Type B pancreatic cell (in vitro differentiated cells): ENCODE measurements at places on chromosomes 2 and 18.

- no peak for DNase-seq
These were observed 77.4 kb upstream of the ZCCHC2 start for GRCh38 chr18:62445386-62445917.

GRCh38 chr2:159897081-159897480 lies 99.1 kb upstream of the CD302 start:
- no peak for DNase-seq

DNA sequence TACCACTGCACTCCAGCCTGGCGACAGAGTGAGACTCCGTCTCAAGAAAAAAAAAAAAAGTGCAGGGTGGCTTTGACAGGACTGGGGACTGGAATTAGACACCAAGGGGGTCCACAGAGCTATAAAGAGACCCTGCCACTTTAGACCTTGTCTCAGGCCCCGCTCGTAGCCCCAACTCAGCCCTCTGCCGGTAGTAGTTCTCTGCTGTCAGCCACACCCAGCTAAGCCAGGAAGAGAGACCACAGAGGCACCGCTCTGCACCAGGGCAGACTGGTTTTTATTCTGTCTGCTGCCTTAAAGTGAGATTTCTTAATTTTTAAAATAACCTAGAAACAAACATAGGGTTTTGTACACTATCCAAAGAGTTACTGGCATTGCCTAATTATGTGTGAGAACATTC lies 66.0 kb downstream of the STEAP3 start:
- DNase-seq, result no peak

- DNase-seq, result no peak
These were observed 237.9 kb downstream of the TPGS2 start for GRCh38 chr18:36590621-36591580.

DNA sequence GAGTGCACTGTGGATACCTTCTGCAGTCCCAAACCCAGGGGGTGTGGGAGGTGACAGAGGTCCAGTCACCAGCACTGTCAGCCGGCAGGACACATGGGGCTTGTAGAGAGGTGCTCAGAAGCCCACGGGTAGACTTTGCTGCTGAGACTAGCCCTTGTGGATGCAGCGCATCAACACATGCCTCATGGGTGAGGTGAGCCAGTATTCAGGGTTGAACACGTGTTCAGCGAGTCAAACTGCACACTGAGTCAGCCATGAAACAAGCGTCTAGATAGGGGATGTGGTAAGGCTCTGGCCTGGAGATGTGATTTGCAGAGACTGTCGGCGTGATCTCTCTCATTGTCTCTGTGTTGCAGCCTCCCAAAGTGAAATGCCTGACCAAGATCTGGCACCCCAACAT lies 35.8 kb upstream of the SCLY start:
- peak; percentile 39 for DNase-seq

- no peak for DNase-seq
These were observed 159.6 kb downstream of the AFF3 start for GRCh38 chr2:99982744-99983143.

- no peak for DNase-seq
These were observed 19.1 kb downstream of the SCLY start for GRCh38 chr2:238079874-238080327.

DNA sequence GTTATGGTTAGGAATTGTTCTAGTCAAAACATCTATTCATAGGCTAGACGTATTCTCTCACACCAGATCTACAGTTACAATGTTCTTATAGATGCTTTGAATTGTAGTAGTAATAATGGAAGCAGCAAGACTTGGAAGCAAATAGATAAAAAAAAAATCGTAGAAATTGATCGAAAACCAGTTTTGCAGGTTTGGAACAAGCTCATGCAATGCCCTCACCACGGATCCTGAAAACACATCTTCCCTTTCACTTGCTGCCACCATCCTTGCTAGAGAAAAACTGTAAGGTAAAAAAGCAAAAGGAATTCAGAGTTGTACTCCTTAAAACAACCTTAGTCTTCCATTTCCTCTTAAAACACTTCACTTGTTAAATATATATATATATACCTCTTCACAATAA lies 4.4 kb downstream of the SULT1C4 start:
- no peak for DNase-seq

DNA sequence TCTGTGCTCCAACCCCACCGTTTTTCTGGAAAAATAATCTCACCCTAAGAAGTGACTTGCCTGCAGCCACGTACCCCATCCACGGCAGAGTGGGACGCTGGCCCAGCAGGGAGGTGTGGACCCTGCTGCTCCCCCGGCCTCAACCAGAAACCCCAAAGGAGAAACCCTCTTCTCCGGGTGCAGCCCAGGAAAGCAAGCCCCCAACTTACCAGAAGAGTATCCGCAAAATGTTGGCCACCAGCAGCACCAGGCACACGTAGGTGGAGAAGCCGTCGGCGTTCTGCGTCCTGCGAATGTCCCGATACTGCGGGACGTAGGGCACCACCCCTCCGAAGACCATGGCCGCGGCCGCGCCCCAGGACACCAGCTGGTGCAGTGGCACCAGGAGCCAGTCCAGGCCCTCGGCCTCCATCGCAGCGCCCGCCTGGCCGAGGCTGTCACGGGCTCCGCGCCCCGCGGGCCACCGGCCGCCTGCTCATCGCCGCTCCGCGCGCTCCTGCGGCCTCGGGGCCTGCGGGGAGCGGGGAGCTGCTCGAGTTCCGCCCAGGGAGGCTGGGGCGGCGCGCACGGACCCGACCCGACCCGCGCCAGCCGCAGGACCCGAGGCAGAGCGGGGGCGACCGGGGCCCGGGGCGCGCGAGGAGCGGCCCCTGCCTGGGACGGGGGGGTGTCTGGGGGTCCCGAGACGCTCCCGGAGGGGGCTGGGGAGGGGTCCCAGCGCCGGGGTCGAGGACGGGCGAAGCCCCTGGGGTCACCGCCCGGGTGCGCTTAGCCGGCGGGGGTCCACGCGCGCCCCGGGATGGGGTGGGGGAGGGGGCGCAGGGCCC lies 725 bp downstream of the SLC66A2 start:
- DNase-seq, result peak; percentile 71

- DNase-seq, result no peak
These were observed 164.8 kb downstream of the CCDC85A start for GRCh38 chr2:56348392-56349210.

DNA sequence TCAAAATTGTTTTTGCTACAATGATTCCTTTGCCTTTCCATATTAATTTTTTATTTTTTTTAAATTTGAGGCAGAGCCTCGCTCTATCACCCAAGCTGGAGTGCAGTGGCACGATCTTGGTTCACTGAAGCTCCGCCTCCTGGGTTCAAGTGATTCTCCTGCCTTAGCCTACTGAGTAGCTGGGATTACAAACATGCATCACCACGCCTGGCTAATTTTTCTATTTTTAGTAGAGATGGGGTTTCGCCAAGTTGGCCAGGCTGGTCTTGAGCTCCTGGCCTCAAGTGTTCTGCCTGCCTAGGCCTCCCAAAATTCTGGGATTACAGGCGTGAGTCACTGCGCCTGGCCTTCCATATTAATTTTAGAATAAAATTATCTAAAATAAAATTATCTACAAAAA lies 41.3 kb downstream of the PTPN4 start:
- DNase-seq, result no peak

DNA sequence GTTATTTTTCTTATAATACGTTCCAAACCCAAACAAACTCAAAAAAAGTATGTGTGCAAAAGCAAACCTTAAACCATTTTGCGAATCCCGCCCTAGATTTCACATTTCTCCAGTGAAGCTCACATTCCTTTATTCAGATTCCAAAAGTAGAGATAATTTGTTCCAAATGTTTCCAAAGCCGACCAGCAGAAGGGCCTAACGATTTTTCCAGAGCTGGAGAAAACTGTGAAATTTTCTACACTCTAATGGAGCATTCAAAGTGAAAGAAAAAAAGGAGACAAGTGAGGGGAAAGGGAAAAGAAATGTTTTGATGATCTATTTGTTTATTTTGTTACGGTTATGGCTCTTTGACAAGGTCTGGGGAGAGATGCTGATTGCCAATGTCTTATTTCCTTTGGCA lies 286.5 kb upstream of the SLC14A2 start:
- DNase-seq, result no peak

- DNase-seq, result no peak
These were observed 120.3 kb downstream of the RDH14 start for GRCh38 chr2:18440141-18440661.

DNA sequence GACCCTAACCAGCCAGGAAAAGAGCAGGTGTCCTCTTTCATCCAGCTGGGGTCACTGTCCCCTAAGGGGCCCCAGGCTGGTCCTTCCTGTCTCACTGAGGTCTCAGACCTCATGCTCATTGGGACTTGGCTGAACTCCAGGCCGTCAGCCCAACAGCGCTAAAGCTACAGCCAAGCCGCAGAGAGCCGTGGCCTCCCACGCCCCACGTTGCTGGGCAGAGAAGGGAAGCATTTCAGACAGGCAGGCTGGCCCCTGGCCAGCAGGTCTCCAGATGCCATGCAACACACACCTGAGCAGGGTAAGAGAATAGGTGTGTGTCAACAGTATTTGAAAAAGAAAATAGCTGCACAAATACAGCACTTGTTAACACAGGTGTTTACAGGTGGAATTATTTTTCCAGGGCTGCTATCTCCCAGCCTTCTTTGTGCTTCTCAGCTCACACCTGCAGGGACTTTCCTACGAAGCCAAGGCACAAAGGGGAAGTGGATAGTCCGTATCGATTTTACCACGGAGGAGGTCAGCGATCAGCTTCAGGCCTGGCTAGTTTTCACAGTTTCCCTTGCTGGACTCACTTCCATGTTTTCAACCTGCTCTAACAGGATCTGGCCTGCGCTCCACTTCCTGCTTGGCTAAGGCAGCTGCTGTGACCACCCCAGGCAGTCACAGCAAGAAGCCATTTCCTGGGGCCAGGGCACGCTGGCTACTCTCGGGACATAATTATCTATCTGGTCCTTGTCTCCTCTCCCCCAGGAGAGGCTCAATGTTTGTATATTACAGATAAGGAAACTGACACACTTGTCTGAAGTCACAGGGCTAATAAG lies 156.1 kb upstream of the ID2 start:
- DNase-seq, result no peak

DNA sequence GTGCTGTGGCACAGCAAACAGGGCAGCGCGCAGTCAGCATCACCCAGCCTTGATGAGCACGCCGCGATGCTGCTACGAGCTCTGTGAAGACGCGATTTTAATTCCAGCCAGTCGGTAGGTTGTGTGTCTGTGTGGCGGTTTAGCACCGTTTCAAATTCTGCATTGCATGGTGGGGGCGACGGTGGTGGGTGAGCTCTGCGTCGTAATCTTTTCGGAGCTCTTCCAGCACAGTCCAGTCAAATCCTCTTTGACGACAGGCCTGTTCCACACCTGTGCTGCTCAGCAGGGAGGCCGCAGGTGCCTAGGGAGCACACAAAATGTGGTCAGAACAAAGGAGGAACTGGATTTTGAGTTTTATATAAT lies 8.6 kb downstream of the ALLC start:
- DNase-seq, result peak; percentile 34

- DNase-seq, result no peak
These were observed 169.2 kb upstream of the APCDD1 start for GRCh38 chr18:10285283-10285640.

- no peak for DNase-seq
These were observed 246.7 kb upstream of the EPHA4 start for GRCh38 chr2:221818616-221819320.

DNA sequence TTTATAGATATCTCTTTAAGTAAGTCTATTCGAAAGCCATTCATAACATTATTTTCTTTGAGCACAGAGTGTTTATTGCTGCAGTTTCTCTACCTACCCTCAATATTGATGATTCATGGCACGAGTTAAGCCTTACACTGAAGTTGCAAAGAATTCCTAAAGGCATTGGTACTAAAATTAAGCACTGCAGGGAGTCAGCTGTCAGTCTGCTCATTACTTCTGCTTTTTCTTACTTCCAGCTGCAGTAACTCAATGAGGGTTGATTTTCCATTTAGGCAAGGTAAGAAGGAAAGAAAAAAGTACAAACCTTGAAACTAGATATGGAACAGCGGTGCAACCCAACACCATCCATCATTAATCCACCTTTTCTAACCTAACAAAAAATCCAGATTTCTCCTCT lies 65.2 kb downstream of the RNF152 start:
- DNase-seq, result no peak

DNA sequence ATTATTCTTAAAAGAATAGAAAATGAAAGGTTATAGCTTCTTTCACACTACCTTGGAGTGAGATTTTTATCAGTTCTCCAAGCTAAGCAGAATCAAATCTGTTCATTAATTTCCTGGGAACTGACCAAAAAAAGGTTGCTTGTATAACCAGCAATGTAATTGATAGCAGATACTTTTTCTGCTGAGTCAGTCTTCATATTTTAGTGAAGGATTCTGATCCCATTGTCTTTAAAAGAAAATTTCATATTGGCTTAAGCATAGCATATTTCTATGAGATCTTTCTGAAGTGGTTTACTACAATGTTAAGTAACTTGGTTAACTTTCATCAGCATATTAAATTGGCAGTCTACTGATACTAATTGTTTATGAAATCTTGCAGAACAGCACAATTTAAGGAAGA lies 338.0 kb downstream of the TMX3 start:
- no peak for DNase-seq

- DNase-seq, result peak; percentile 72
These were observed 891 bp downstream of the KDM3A start for GRCh38 chr2:86441882-86442641.

GRCh38 chr2:72727356-72727755 lies 98.5 kb downstream of the EXOC6B start:
- no peak for DNase-seq

DNA sequence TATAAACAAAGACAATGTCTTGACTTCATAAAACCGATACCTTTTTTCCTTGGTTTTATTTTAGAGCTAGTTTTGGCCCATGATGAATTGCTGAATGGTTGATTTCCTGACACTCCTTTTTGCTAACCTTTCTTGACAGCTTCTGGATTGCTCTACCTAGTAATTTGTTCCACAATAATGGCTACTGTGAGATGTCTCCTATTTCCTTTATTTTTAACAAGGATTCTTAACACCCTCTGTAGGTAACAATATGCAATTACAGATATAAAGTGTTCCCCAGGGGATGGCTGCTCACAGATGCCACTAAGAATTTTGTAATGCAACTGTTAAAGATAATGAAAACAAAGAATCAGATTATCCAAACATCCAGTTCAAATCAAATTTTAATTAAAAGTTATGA lies 100.8 kb upstream of the ATP5MC3 start:
- no peak for DNase-seq

GRCh38 chr2:71313016-71313766 lies 18.4 kb upstream of the ZNF638 start:
- no peak for DNase-seq

GRCh38 chr18:58803978-58804377 lies 60.7 kb upstream of the ZNF532 start:
- no peak for DNase-seq

- DNase-seq, result no peak
These were observed 145.1 kb upstream of the CELF4 start for GRCh38 chr18:37710726-37711125.
